ENCODE measurements at places on chromosomes 5 and 9. TPM values are rescaled to one million over a fixed set of nuclear protein-coding genes. Genes with fewer than 3 reads are reported as not detected.

GRCh38 chr5:159657771-159658170, 258.5 kb upstream of the ADRA1B start:
- no peak for DNase-seq

- DNase-seq: no peak
Measured at GRCh38 chr5:50856401-50857119, 190.1 kb downstream of the PARP8 start.

GRCh38 chr5:26833596-26833995, 204.8 kb downstream of the CDH9 start:
- no peak for DNase-seq

- DNase-seq: no peak
Measured at GRCh38 chr5:93573354-93574351, 7.4 kb downstream of the NR2F1-AS1 start.

- DNase-seq: no peak
Measured at GRCh38 chr9:134768709-134769351, 111.8 kb upstream of the FCN2 start.

DNA sequence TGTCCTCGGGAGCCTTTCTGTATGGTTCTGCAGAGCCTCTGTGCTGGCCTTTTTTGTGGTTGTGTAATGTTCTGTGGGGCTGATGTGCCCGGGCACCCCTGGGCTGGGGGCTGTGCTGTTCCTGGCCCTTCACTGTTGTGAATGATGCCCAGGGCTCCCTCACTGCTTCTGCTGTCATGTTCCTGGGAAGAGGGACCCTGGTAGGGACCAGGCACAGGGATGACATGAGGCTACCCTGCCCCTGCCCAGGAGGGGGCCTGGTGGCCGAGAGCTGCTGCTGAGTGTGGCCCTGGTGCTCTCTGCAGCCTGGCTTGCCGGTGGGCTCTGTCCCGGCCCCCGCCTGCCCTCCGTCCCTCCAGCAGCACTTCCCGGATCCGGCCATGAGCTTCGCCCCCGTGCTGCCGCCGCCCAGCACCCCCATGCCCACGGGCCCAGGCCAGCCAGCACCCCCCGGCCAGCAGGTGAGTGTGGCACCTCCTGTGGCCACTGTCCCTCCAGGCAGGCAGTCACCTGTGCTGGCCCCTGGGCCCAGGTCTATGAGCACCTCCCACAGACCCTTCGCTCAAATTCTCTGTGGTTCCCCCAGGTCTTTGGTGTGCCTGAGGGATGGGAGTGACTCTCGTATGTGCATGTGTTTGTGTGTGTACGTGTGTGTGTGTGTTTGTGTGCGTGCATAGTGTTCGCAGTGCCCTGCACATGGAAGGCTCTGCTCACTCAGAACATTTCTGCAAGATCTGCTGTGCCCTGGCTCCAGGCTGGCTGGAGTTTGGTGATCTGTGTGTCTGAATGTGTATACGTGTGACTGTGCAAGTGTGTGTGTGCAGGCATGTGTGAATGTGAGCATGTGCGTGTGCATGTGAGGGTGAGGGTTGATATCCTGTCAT, 72.3 kb downstream of the WNK2 start:
- DNase-seq: no peak

DNA sequence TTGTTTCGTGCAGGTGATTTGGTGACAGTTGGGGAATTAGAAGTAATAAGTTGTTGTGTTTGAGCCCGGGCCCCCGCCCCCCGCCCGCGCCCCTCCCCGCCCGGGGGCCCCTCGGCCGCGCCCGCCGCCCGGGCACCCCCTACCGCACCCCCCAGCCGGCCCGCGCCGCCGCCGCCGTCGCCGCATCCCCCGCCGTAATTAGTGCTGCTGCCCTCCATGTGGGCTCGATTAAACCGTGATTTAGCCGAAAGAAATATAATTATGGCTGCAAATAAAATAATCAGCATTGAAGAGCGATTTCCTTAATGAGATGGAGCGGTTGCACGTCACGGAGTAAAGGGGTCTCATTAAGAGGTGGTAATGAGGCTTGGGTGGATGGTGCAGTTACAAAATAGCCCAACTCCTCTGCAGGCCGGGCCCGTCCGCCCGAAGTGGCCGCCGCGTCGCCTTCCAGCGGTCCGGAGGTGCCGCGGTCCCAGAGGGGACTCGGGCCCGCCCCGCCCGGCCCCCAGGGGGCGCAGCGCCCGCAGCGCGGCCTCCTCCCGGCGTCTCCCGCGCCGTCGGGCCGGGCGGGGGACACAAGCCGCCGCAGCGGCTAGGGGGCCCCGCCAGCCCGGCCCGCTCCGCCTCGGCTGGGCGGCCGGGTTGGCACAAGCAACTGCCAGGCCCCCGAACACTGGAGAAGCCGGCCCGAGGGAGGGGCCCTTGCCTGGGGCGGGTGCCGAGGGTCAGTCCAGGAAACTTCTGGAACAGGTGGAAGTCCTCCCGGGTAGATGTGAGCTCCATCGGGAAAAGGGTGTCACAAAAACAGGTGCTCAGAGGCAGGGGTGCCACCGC, 6.9 kb upstream of the OTP start:
- no peak for DNase-seq

DNA sequence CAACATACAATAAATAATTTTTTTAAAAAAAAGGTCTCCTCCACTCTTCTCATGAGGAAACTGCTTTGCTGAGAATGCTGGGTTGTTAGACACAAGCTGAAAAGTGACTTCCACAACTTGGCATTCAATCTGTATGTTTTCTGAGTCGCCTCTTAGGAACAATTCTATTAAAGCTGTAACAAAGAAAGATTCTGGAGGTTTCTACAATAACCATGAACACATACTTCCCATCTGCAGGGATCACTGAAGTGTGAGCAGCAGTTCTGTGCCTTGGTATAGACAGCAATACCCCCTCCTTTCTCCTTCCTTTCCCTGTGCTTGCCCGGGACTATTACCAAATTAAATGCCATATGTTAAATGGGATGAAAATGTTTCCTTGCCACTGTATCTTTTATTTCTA, 1.5 kb downstream of the DIRAS2 start:
- no peak for DNase-seq

- no peak for DNase-seq
Measured at GRCh38 chr5:65126542-65127069, 355.1 kb downstream of the ADAMTS6 start.

- DNase-seq: no peak
Measured at GRCh38 chr5:1374030-1374678, 29.3 kb upstream of the CLPTM1L start.

- DNase-seq: no peak
Measured at GRCh38 chr5:151947931-151948608, 23.4 kb upstream of the GLRA1 start.

DNA sequence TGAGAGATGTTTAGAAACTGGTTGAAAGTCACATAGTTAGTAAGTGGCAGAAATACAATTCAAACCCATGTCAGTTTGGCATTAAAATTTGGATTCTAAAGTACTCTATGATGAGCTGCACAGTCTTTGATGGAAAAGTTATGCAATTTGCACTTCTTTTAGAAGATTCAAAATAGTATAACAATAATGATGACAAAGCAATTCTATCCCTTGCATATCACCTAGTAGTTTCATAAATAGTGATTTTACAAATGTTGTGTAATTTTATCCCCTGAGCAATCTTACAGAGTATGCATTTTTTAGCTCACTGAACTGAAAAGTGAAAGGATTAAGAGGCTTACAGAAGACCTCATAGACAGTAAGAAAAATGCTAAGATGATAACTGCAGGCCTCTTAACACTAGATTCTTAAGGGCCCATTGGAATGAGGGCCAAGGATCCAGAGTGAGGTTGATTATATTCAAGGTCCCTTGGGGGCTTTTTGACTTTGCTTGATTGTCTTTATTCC, 3.7 kb downstream of the C5orf46 start:
- no peak for DNase-seq

- no peak for DNase-seq
Measured at GRCh38 chr5:16072616-16073015, 107.0 kb downstream of the MARCHF11 start.

DNA sequence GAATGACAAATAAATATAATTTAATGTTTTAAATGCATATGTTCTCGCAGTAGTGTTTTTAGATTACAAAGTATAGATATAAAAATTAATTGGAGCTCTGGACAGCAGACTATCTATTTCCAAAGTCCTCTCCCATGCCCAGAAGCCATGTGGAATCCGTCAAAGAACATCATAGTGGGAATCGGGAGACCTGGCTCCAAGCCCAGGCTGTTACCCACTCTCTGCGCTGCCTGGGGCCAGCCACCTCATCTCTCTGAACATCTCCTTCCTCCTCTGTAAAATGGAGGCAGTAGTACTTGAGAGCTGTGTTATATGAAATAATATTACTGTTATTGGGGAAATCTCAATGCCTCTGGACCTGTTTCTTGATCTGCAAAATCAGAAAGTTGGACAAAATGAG, 58.1 kb upstream of the SLC30A5 start:
- no peak for DNase-seq

DNA sequence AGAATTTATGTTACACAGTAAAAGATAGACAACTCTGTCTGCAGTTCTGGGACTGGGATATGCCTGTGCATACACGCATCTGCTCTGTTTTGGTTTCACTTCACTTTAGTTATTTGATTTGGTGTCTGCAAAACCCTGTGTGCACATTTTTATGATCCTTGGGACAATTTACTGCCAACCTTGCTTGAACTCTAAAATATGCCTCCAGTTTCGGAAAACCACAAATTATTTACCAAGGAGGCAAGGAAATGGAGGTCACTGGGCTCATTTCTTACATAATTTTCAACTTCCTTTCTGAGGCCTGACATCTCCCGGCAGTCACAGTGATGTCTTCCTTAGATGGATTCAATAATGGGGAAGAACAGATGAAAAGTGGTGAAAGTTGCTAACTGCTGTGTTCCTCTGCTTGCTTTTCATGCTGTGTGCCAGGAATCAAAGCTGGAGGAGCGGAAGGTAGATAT, 61.2 kb upstream of the TAF11L2 start:
- no peak for DNase-seq

DNA sequence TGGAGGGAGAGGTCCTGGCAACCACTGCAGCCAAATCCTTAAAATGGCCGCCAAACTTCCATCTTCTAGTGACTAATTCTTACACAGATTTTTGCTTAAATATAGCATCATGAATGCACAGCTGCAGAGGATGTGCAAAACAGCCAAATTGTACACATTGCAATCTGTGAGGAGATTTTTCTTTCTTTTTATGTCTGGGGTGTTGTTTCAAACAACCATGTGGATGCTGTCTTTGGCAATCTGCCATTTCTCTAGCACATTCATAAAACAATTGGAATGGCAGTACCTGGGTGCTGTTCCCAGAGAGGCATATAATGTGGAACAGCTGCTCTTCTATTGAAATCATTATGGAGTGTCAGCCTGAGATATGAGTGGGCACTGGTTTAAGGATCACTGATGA, 1082.9 kb upstream of the SEMA6A start:
- no peak for DNase-seq

GRCh38 chr5:172424111-172424490, 30.2 kb downstream of the SH3PXD2B start:
- no peak for DNase-seq

GRCh38 chr5:176809544-176810080, 747 bp upstream of the UNC5A start:
- no peak for DNase-seq

DNA sequence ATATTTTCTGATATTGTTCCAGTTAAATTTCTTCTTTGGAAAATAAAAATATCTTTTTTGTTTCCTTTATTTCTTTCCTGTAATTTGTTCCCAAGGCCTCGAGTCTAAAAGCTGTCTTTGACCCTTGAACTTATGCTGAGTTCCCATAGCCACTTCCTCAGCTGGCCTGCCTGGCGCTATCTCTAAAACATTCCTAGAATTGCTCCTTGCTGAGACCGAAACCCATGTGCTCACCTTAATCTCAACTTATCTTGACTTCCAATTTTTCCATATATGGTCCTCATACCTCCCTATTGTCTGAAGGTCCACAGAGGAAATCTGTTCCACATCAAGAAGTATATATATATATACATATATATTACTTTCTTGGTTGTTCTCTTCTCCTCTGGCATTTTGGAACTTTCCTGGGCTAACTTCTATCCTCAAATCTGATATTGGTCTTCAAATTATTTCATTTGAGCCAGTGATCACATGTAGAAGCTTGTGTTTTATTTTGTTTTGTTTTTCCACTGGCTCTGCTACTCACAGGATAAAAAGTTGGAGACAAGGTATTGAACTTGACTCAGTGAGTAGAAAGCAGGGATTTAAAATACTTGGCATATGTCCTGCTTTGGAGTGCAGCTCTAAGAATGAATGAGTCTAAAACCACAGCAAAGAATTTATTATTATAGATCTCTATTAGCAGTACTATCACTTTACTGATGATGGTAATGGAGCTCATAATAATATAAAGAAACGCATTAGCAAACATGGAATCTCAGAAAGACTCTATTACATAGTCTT, 45.2 kb downstream of the ENC1 start:
- DNase-seq: no peak

ORM2 gene
- total RNA-seq: not detected

CEP72 gene
- total RNA-seq: 2.0 TPM

MYOT gene
- total RNA-seq: 16.3 TPM

OMD gene
- 200 TPM for total RNA-seq

PRR16 gene
- total RNA-seq: 19.8 TPM

COX7C gene
- total RNA-seq: 226 TPM

CETN3 gene
- total RNA-seq: 12.2 TPM

NEUROG1 gene
- not detected for total RNA-seq

ACTBL2 gene
- total RNA-seq: not detected

IFNA16 gene
- not detected for total RNA-seq

IL5 gene
- total RNA-seq: not detected

TRPM3 gene
- 2.1 TPM for total RNA-seq

GPR151 gene
- not detected for total RNA-seq

SHB gene
- 57.9 TPM for total RNA-seq

GPRIN1 gene
- total RNA-seq: 2.0 TPM

SAPCD2 gene
- total RNA-seq: 0.41 TPM
